Stimulated activated CD4-positive, alpha-beta T cell treated with anti-CD3 and anti-CD28 coated beads, Interleukin-2, amount 100 ng/mL, for 24 hours (primary cell): ENCODE measurements at places on chromosomes 5 and 9.

GRCh38 chr5:56516441-56516840 lies 283.3 kb upstream of the ANKRD55 start:
- no peak for DNase-seq

DNA sequence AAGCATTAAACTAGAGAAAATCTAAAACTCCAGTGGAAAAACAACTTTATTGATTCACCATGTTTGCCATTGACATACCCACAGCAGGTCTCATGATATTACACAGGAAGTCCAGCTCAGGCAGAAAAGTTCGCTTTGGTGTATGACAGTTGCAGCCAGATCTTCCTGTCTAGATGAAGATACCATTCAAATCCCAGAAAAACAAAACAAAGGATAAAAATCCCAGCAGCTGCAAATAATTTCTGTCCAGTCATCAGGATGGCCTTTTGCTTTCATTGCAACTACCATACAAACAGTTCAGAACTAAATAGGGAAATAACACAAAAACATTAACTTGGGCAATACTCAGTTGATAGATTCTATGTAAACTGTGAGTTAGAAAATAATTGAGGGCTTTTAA lies 136.0 kb upstream of the NREP start:
- no peak for DNase-seq

DNA sequence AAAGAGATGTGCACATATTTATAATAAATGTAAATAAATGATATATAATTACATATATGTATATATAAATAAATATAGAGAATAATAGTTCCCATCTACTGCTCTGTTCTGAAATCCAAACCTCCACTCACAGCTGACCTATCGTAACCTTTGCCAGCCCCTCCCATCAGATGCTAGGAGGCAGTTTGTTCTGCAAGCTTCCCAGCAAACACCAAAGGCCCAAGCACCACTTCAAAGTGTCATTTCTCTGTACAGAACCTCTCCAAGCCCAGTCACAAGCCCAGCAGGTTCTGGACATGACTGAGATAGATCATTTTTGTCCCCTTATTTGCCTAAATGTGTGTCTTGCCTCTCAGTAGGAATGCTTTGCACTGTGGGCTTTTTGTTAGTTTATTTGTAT lies 62.4 kb downstream of the MFAP3 start:
- no peak for DNase-seq

DNA sequence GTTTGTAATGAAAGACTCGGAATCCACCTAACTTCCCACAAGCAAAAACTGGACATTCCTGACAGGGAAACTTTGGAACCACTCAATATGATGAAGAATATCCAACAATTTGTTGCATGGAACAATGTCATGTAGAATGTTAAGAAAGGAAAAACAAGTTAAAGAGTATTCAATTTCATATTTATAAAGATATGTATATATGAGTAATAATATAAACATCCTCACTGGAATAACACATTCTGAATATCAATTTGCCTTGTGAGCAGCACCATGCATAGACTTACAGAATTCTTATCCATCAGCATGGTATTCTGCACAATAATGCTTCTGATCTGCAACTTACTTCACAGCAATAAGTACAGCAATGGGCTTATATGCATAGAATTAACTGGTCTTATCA lies 650.3 kb downstream of the SEMA5A start:
- DNase-seq: no peak

DNA sequence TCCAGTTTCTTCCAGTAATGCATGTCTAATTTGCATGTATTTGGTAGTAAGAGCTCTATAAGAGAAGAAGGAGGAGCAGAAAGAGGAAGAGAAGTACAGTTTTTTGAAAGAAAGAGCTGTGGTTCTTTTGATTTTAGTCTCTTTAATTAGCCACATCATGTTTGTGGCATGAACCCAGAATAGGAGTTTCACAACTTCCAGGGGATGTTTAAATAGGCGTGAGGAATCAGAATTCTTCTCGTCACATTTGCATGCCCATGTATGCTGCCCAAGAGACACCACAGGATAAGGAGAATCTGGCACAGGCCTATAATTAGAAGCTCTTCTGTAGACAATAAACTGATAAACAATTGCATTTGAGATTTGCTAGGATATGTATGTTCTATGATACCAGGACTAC lies 78.7 kb downstream of the GAS1 start:
- no peak for DNase-seq
